Mesenchymal stem cell (in vitro differentiated cells and primary cell): ENCODE measurements at places on chromosomes 11 and 22.

- no peak for DNase-seq
Measured at GRCh38 chr11:96185220-96185768, 157.7 kb downstream of the MAML2 start.

DNA sequence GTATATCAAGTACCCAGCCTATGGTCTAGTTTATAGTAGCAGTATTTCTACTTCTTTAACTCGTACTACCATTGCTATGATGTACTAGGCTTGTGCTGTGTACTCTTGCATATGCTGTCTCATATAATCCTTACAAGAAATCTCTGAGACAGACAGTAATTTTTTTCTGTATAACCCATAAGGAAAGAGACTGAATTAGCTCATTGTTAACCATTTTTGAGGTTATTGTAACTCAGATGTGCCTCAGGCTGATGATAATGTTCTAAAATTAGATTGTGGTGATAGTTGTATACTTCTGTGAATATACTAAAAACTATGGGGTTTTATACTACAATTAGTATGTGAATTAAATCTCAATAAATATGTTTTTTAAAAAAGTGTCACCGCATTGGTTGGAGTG is 112.2 kb upstream of the RRM1 start:
- no peak for DNase-seq

DNA sequence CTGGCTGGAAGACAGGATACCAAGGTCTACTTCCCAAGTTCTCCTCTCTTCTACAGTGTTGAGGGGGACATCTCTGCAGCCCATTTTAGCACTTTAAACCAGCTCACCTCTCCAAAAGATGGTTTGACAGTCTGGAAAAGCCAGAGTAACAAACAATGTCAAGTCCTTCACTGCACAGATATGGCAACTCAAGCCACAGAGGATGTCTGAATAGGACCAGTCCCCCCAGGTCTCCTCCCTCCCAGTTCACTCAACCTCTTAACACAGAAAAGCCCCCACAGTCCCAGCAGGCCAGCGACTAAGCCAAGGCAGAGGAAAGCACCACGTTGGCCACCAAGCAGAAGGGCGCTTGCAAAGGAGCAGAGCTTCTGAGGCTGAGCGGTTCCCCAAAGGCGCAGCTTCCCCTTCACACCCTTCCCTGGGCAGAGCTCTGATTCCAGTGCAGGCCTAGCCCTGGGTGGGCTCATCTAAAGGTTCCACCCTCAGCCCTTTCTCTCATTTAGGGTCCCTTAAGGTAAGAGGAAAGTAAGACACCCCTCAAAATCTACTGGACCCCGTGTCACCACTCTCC is 62.7 kb downstream of the PAK1 start:
- DNase-seq: peak; percentile 42

GRCh38 chr11:10294290-10294953 is 403 bp upstream of the SBF2 start:
- DNase-seq: peak; percentile 86

- no peak for DNase-seq
Measured at GRCh38 chr22:32565002-32565339, 90.4 kb downstream of the FBXO7 start.

DNA sequence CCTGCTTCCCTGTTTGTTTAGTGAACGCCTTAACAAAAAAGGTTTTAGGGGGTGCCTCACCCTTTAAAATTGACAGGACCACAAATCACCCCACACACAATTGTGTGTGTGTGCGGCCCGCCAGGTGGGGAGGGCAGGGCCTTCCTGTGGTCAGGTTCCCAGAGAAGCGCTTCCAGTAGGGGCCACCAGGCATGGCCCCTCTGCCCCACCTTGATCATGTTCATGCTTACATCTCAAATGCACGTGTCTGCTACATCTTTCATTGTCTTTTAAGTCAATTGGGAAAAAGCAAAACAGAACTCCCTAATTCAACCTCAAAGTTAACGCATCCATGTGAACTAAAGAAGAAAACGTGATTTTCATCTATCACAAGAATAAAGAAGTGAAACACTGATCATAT is 1335.3 kb downstream of the TBC1D22A start:
- DNase-seq: no peak

- no peak for DNase-seq
Measured at GRCh38 chr11:117303101-117303500, 12.0 kb downstream of the BACE1-AS start.

DNA sequence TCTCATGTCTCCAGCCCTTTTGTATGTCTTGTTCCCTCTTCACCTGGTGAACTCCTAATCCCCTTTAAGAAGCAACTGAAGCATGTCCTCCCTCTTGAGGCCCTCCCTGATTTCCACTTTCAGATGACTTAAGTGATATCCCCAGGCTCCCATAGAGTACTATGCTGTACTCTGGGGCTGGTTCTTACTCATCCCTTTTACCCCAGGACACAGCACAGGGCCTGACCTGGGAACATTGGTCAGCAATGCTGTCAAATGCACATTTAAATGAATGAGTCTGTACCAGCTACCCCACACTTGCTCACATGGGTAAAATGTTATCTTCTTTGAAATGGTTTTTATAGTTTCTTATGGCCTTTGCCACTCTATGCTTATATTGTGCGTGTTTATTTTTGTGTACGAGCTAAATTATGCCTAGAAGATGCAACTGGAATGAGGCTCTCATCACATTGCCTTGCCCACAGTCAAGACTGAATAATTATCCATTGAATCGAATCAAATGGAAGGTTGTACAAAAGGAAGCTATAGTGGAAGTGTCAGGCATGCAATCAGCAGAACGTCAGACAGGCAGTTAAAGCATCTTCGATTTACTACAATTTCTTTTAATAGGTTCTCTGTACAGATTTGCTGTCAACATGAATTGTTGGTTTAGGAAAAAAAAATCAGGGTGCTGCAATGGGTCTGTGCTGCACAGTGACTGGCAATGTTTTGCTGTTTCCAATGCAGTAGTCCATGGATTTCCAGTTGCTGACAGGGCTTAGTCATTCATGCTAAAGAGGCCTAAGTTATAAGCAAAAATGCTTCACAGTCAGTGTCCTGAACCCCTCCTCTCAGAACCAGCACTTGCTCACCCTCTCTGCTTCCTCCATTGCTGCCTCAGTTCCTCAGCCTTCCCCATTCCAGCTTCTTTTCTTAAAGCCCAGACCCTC is 79.5 kb downstream of the PARVA start:
- peak; percentile 85 for DNase-seq

- no peak for DNase-seq
Measured at GRCh38 chr11:1869427-1870325, 16.8 kb downstream of the LSP1 start.

DNA sequence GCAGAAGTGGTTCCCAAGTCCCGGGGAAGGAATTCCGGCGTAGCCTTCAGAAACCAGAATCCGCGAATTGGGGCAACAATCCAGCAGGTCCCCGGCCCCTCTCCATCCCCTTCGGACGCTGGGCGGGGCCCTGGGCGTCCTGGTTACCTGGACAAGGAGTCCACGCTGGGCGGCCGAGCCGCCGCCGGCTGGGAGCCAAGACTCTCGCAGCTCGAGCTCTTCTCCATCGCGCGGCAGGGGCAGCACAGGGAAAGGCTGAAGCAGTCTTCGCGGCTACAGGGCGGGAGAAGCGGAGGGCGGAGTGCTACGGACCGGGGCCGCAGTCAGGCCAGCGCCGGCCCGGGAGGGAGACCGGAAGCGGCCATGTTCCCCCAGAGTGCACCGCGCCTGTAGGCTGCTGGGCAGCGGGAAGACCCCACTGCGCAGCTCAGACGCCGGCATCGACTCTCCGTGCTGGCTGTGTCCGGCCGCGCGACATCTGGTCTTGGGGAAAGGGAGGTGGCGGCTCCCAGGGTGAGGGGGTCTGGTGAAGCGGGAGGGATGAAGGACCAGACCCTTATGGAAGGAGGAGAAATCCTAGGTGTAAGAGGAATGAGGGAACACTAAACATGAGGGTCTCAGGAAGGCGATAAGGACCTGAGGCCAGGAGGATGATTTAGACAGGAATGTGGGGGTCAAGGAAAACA is at the start of gene MTMR2:
Gene MTMR2 (minus strand): TSS at position 380 of the 686 bp plus-strand sequence. CDS start 153 bp downstream, at position 227.
- peak; percentile 87 for DNase-seq

GRCh38 chr11:100105982-100106358 is 581.1 kb upstream of the ARHGAP42 start:
- DNase-seq: no peak

DNA sequence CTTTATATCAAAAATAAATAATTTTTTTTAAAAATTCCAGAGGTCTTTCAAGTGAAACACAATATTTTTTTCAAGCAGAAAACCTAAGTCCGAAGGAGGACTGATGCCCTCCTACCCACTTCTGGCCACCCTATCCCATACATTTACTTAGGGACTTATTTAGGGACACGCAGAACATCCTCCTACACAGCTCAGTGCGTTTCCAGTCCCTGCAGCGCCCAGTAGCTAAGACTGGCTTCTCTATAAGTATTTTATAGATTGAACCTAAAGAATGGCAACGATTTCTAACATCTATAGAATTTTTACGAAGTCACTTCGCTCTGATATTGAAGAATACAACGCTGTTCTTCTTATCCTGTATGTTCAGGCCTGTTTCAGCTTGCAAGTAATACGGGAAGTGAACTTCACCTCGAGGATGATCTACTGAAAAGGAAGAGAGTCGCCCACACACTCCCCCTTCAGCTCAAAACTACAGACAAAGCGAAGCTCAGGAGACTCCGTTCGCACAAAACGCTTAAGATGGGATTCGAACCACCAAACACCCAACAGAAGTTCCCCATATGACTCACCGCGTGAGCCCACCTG is 328 bp downstream of the CHEK2 start:
- no peak for DNase-seq

DNA sequence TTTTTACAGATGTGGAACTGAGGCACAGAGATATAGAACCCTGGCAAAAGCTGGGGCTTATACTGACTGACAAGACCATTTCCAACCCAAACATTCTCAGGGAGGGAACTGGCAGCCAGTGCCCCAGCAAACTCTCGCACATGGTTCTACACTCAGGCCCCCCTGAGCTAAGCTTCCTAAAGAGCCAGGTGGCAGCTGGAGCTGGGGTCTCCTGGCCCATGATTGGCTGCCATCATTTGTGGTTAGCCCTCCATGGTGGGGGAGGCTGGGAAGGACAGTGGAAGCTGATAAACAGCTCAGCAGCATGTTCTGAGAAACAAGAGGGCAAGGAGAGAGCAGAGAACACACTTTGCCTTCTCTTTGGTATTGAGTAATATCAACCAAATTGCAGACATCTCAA is at the start of gene RAG1:
Gene RAG1 (plus strand): TSS at position 314 of the 400 bp plus-strand sequence. CDS start 5,298 bp downstream, outside the sequence.
- DNase-seq: no peak
